ENCODE measurements at places on chromosomes 2 and 18. TPM values are rescaled to one million over a fixed set of nuclear protein-coding genes. Genes with fewer than 3 reads are reported as not detected.

Gene LIMS3
- total RNA-seq, result 21.9 TPM

Gene KANSL3
- total RNA-seq, result 56.1 TPM

DNA sequence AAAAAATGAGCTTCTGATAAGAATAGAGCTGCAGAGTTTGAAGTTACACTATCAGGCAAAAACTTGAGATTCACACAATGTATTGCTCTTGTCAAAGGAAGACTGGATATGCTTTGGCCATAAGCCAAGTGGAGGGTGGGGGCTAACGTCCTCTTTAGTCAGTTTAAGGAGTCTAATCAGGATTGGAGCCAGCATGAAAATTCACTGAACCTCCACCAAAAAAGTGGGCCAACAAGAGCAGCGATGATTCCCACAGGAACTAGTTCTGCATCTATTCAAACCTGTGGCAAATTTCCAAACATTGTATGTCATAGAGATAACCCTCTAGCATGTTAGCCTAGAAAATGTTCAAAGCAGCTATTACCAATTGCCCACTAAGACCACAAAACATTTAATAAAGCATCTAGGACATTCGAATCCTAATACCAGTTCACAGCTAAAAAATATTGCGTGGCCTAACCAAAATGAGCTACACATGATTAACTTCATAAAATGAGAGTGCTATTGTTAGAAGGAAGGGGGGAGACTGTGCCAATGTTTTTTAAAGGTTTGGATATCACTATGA is 43.5 kb upstream of the TMEM247 start:
- DNase-seq, result no peak

Gene CD28
- 4.0 TPM for total RNA-seq

GRCh38 chr2:105188343-105188742 is 53.2 kb upstream of the GPR45 start:
- no peak for DNase-seq

Gene GPAT2
- 9.4 TPM for total RNA-seq

DNA sequence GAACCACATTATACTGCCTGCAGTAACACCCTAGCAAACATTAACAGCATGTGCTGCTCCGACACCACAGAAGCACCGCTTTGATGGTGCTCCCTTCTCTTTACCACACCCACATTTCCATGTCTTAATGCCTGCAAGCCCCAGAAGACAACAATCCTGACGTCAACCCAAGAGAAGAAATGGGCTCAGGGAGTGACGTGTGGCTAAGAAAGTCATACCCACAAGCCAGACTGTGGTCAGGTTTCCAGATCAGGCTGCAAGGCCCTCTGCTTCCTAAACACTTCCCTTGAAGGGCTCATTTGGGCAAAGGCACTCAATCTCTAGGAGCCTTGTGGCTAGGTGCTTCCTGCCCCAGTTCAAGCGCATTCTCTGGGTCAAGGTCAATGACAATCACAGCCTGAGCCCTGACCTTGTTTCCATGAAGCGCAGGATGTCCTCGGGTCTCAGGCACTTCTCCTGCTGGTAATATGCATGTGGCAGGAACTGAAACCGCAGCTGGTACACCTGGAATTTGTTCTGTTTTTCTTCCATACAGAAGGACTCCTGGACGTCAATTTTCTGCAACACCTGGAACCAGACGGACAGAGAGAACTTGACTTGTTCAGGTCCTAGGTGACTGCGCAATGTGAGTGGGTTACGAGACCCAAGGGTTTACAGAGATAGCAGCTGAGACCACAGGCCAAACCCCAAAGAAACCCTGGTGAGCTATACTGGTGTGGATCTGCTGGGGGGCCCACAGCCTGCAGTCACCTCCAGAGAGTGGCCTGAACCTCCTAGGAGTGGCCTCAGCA is 67.2 kb downstream of the POLR1A start:
- DNase-seq, result peak; percentile 47
